ENCODE measurements at places on chromosomes 5 and 9.
A peak's percentile ranks its signal among the peaks of the same experiment; 100 is the strongest.

GRCh38 chr5:33439905-33440481 lies 772 bp upstream of the TARS1 start:
- DNase-seq: no peak
- peaks cover 12% of the 10 kb centered on the region for H3K4me1 ChIP-seq
- no peaks in the 10 kb centered on the region for H3K27me3 ChIP-seq
- H3K36me3 ChIP-seq: no peaks in the 10 kb centered on the region

DNA sequence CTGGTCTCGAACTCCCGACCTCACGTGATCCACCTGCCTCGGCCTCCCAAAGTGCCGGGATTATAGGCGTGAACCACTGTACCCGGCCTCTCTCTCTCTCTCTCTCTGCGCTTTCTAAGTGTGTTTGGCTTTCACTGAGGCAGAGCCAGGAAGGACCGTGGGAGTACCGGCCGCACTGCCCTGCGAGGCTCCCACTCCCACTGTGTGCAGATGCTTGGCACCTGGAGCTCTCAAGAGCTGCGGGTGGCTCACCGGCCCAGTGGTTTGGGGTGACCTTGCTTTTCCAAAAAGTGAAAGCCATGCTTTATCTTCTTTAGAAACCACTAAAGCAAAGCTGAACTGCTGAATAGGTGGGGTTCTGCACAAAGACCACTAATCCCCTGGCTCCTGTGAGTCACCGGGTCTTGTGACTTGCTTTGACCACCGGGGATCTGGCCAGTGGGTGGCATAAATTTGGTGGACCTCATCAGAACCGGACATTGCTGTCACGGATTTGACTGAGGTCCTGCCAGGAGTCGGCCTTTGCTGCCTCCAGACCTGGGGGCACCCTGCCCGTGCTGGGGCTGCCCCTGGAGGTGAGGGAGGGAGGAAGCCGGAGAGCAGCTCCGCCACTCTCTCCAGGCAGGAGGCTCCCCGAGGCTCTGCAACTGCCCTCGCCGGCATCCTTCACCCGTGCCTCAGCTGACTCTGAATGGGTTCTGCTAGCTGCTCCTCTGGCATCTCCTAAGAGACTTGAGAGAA lies 228.9 kb downstream of the FANCC start:
- no peaks in the 10 kb centered on the region for H3K36me3 ChIP-seq
- H3K27ac ChIP-seq: peak overlapping the region; percentile 39
- no peaks in the 10 kb centered on the region for H3K27me3 ChIP-seq
- no peak overlapping the region for H3K4me3 ChIP-seq
- peaks cover 16% of the 10 kb centered on the region for H3K4me1 ChIP-seq

- H3K27me3 ChIP-seq: no peaks in the 10 kb centered on the region
- H3K36me3 ChIP-seq: no peaks in the 10 kb centered on the region
- peak overlapping the region; percentile 51 for H3K27ac ChIP-seq
- H3K4me1 ChIP-seq: no peaks in the 10 kb centered on the region
- H3K4me3 ChIP-seq: no peak overlapping the region
Observed at GRCh38 chr5:76787237-76787636, 31.6 kb upstream of the F2RL1 start.

DNA sequence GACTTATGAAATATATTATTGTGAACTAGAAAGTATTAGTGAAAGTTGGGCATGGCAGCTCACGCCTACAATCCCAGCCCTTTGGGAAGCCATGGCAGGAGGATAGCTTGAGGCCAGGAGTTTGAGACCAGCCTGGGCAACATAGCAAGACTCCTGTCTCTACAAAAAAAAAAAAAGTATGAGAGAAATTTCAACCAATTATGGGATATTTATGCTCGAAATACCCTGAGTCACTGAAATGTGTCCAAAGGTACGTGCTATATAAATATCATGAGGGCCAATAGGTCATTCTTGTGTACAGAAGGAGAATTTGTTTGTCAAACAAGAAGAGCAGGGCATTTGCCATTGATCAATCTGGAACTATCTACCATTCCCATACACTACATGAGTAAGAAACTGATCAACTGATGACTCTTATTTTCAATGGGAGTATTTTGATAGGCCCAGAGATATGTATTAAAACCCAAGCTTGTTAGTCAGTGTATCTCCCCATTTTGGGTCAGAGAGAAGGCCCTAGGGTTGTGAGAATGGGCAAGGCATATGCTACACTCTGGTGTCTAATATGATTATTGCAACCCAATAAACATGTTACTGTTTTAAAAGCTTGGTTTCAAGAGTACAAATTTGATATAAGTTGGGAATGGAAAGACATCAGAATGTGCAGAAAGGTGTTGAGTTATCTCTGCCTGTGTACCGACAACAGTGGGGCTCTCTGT lies 21.7 kb upstream of the HOMER1 start:
- H3K36me3 ChIP-seq: no peaks in the 10 kb centered on the region
- DNase-seq: no peak
- no peak overlapping the region for H3K27ac ChIP-seq
- no peaks in the 10 kb centered on the region for H3K4me1 ChIP-seq
- no peaks in the 10 kb centered on the region for H3K27me3 ChIP-seq
- no peak overlapping the region for H3K4me3 ChIP-seq

GRCh38 chr5:55278778-55279177 lies 28.7 kb downstream of the DHX29 start:
- H3K27ac ChIP-seq: no peak overlapping the region
- H3K4me1 ChIP-seq: no peaks in the 10 kb centered on the region
- H3K36me3 ChIP-seq: peaks cover 10% of the 10 kb centered on the region
- H3K4me3 ChIP-seq: no peak overlapping the region
- no peaks in the 10 kb centered on the region for H3K27me3 ChIP-seq

DNA sequence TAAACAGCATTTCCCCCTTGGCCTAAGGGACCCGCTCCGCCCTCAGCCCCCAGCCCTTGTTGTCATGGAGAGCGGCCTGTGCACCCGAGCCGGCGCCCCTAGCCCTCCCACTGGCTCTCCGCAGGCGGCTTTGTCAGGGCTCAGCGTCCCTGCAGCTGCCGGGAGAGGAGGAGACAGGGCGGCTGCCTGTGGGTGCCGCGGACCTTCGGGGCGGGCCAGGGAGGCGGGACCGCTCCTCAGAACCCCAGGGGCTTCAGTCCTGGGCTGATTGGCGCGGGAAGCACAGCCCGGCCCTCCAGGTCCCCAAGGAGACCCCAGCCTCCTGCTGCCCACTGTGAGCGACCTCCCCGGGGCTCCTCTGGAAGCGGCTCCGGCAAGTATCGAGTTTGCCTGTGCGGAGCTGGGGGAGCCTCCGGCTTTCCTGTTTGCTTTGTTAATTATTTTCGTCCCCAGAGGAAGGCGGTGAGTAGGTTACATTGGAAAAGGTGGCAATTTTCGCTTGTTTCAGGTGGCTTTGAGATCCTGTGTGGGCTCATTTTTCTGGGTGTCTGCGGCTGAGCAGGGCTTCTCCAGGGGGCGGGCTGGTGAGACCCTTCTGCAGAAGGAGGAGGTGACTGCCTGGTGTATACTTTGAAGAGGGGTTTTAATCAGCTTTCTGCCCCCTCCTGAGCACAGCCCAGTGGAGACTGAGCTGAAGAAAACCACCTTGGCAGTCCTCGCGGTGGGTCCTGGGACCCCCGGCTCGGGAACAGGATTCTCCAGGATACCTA lies at the start of gene FGD3:
TSS of gene FGD3 (plus strand) at position 256 of the 770 bp plus-strand sequence. CDS start 28,734 bp downstream, outside the sequence.
- peak; percentile 76 for DNase-seq
- H3K27me3 ChIP-seq: no peaks in the 10 kb centered on the region
- H3K36me3 ChIP-seq: no peaks in the 10 kb centered on the region
- peak within 1 kb of the TSS; percentile 24 for H3K4me3 ChIP-seq

DNA sequence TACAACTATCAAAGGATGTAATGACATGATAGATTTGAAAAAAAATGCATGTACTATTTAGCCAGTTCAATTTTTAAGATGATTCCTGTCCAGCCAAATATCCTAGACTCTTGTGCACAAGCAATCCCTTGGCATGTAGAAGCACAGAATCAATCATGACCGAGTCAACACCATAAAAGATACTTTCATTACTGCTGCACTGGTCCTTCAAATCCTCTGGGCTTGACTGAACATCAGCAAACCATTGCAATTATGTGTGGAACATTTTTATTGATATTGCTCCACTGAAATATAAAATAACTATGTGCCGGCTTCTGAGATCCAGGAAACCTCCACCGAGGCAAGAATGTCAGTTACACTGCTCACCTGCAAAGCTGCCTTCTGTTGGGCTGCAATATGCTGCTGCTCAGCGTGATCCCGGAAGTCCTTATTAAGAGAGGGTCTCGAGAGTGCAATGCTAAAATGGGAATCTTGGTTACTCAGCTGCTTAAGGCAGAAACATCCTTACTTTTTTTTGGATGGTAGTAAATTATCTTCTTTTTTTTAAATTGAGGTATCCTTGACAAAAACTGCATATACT lies 28.7 kb downstream of the INIP start:
- no peak overlapping the region for H3K27ac ChIP-seq
- no peaks in the 10 kb centered on the region for H3K4me1 ChIP-seq
- no peaks in the 10 kb centered on the region for H3K36me3 ChIP-seq
- no peak for DNase-seq
- H3K4me3 ChIP-seq: no peak overlapping the region

DNA sequence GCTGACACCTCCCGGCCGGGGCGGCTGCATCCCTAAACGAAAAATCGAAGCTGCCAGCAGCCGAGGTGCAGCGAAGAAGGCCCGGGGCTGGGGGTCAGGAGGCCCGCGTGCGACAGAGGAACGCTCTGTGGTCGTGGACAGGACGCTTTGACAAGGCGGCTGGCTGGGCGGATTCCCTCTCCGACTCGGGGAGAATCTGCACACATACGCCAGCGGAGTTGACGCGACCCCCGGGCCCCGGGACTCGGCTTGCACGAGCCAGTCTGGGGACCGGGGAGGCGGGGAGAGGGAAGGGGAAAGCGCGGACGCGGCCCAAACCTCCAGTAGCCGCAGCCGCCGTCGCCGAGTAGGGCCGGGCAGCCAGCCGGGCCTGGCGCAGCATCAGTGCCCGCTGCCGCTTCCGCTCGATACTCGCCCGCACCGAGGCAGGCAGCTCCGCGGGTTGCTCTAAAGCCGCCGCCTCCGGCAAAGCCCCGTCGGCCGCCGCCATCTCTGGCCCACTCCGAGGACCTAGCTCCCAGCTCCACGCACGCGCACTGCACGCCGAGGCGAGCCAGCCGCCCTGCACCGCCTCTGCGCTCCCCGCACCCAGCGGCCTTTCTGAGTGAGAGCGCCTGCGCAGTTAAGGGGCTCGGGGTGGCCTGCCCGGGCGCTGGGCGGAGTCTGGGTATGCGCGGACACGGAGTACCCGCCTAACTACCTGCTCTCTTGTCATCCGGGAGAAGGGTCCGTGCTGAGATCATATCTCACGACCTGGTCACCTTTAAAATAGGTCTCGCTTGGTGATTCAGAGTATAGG lies at the start of gene XPA:
TSS of gene XPA (minus strand) at position 538 of the 799 bp plus-strand sequence. CDS start at position 490, 48 bp downstream.
- no peaks in the 10 kb centered on the region for H3K27me3 ChIP-seq
- H3K4me1 ChIP-seq: peaks cover 20% of the 10 kb centered on the region
- DNase-seq: peak; percentile 99
- H3K36me3 ChIP-seq: no peaks in the 10 kb centered on the region
- peak within 1 kb of the TSS; percentile 85 for H3K27ac ChIP-seq

- H3K36me3 ChIP-seq: no peaks in the 10 kb centered on the region
- no peak overlapping the region for H3K27ac ChIP-seq
- no peaks in the 10 kb centered on the region for H3K4me1 ChIP-seq
Observed at GRCh38 chr5:61120534-61120933, 41.7 kb downstream of the SMIM15 start.

DNA sequence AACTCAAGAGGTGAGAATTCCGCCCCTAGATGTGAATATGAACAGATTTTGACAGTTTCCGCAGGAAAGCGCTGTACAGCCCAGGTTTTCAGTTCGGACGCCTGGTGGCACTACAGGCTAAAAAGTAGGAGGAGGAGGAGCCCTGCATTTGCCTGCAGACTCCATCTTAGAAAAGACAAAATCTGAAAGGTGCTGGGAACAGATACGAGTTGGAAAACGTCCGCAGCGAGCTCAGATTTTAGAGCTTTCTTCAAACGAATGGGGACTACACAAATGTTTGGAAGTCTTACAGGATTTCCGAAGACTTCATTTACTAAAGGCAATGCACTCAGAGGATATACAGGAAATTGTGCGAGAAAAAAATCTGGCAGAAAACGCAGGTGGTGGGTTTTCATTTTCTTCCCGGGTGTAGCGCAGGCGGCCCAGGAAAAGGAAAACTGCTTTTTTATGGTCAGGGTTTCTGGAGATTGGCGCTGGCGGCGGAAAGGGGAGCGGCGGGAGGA lies 9.9 kb upstream of the PCDHB2 start:
- no peaks in the 10 kb centered on the region for H3K27me3 ChIP-seq
- H3K27ac ChIP-seq: peak overlapping the region; percentile 15
- peak overlapping the region; percentile 5 for H3K4me3 ChIP-seq
- peak; percentile 70 for DNase-seq
- no peaks in the 10 kb centered on the region for H3K4me1 ChIP-seq

DNA sequence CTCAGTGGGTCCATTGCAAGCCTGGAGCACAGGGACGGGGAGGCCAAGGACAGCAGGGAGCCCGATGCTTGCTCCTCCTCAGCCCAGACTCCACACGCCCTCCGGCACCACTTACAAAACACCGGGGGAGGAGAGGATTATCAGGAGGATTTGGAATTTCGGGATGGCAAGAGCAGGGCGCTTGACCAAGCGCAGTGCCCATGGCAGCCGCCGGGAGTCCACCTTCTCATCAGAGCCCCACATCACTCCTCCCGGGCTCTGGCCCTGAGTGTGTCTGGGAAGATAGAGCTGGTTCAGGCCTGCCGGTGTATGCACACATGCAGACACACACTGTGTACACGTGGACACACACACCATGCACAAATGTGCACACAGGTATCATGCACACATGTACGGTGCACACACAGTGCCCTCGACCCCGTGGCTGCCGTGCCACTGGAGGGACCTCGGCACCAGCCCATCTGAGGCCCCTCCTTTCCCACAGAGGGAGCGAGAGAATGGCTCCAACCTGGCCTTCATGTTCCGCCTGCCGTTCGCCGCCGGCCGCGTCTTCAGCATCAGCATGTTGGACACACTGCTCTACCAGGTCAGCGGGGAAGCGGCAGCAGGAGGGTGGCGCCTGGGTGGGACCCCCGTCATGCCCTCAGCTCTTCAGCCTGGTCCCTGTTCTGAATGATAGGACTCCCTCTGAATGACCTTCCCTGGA lies 81.7 kb downstream of the KCNT1 start:
- H3K27me3 ChIP-seq: no peaks in the 10 kb centered on the region
- H3K4me1 ChIP-seq: no peaks in the 10 kb centered on the region
- no peak overlapping the region for H3K27ac ChIP-seq
- no peak overlapping the region for H3K4me3 ChIP-seq

DNA sequence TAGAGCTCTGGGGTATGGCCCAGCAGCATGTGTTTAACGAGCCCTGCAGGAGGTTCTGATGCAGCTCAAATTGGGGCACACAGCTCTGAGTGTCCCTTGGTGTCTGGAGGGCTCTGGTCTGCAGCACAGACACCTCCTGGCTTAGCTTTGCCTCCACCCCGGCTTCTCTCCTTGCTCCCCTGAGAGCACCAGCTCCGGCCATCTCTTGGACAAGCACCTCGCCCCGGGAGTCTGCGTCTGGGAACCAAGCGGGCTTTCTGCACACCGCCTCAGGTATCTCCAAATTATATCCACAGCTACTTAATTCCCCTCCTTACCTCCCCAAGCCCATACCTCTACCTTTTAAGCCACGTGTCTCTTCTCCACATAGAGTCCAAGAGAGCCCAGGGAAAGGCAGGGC lies 83.7 kb upstream of the IRX4 start:
- no peaks in the 10 kb centered on the region for H3K36me3 ChIP-seq
- DNase-seq: no peak
- H3K4me1 ChIP-seq: no peaks in the 10 kb centered on the region
- no peaks in the 10 kb centered on the region for H3K27me3 ChIP-seq

Data from pancreas (tissue), 10 donors.